Activated effector memory CD4-positive, alpha-beta T cell treated with anti-CD3 and anti-CD28 coated beads, Interleukin-2, amount 50 U/mL, for 16 hours (primary cell): ENCODE measurements at places on chromosomes 1 and 21.

GRCh38 chr1:4218619-4219018 is 318.5 kb upstream of the C1orf174 start:
- no peak for DNase-seq

DNA sequence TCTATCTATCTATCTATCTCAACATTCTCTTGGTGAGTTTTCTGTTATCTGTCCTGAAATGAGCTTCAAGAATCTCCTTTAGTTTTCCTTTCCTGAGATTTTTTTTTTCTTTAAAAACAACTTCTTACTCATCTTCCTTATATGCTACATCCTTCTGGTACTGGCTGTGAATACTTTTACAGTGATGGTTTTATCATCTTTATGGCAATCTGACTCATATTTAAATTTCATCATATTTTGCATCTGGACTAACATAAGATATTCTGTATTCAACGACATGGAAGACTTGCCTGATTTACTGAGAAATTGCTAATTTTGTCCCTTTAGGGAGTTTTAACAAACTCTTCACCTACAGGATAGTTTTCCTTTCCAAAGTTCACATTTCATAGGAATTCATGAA is 33.0 kb downstream of the PDE4B start:
- DNase-seq: no peak

- DNase-seq: no peak
Measured at GRCh38 chr1:12531179-12531499, 86.9 kb downstream of the DHRS3 start.

- DNase-seq: no peak
Measured at GRCh38 chr21:36964827-36965719, 1.4 kb downstream of the HLCS start.

DNA sequence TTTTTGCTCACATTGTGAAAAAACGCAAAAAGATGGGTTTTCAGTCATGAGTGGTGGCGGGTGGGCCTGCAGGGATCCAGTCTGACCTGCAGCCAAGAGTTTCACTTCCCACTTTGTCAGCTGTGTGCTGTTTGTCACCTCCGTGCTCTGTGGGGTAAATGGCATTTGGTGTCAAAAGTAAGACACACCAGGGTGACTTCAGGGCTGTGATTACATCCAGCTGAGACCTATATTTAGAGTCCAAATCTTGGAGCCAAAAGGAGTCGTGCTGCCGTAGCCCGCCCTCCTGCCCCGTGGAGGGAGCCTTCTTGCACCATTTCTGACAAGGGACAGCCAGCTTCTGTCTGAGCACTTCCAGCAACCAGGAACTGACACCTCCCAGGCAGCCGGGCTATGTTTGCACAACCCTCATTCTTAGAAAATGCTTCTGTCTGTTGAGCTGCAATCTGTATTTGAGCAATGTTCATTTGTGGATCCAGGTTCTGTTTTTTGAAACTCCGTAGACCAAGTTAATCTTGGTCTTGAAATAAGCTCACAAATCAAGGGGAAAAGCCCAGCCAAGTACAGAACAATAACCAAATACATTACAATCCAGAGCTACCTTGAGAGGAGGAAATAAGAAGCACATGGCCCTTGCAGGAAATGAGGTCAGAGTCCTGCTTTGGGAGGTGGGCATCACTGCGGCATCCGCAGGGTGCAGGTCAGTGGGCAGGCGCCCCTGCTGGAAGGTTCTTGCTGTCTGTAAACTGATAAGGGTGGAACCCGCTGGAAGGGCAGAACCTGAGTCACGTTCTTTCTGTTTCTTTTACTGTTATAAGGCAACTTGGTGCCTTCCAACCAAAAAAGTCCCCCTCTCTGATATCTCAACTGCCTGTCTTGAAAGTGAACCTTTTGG is 14.4 kb downstream of the ABCG1 start:
- peak; percentile 92 for DNase-seq

DNA sequence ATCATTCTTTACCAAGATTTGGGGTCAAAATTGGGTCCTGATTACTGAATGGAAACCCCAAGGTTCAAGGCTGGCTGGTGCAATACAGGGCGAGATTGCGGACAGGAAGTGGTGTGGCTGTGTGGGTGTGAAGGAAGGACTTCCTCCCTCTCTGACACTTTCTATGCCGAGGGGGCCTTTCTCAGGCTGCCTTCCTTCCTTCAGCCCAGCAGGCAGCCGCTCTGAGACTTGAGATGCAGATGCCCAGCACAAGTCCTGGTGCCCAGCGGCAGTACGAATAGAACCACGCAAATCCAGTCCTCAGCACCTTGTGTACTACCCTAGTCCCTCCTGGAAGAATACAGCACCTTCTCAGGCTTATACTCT is 16.3 kb downstream of the BATF3 start:
- peak; percentile 76 for DNase-seq

GRCh38 chr1:107920561-107920960 is 44.4 kb downstream of the VAV3 start:
- DNase-seq: no peak

- DNase-seq: no peak
Measured at GRCh38 chr1:36367798-36368197, 17.9 kb downstream of the STK40 start.
